ENCODE measurements at places on chromosomes 2 and 18.

DNA sequence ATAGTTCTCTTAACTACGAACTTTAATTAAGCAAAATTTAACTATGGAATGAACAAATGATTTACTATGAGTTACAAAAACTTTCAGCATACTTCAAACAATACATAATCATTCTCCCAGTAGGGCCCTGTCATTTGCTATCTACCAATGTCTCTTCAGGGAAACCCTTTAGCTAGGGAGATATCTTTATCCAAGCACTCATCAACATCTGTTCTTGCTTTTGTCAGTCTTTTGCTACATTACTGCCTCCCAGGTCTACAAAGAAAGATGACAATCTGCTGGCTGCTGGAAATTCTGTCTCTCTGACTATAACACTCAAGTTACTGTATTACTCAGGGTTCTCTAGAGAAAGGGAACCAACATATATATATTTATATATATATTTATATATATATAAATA is 1626.3 kb upstream of the CELF4 start:
- DNase-seq = no peak

DNA sequence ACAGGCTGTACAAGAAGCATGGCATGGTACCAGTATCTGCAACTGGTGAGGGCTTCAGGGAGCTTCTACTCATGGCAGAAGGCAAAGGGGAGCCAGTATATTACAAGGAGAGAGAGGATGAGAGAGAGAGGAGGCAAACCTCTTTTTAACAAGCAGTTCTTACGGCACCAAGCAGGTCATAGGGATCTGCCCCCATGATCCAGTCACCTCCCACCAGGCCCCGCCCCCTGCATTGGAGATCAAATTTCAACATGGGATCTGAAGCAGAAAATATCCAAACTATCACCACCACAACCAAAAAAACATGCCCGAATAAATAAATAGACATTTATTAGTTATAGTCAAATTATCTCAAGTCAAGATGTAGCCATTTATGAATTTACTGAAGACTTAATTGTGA is 14.5 kb upstream of the SLC35F5 start:
- DNase-seq = no peak

DNA sequence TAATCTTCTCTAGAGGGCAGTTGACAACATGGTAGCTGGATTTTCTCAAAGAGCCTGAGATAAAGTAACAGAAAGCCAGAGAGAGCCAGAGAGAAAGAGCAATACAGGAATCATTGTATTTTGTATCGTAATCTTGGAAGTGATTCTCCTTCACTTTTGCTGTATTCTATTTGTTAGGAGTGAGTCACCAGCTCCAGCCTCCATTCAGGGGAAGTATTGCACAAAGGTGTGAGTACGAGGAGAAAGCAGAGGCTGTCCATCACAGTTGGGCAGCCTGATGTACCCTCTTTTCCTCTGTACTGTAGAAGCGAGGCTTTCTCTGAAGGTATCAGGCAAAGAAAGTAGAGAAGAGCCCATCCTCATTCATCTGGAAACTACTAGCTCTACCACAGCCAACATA is 176.8 kb downstream of the KCNS3 start:
- no peak for DNase-seq

DNA sequence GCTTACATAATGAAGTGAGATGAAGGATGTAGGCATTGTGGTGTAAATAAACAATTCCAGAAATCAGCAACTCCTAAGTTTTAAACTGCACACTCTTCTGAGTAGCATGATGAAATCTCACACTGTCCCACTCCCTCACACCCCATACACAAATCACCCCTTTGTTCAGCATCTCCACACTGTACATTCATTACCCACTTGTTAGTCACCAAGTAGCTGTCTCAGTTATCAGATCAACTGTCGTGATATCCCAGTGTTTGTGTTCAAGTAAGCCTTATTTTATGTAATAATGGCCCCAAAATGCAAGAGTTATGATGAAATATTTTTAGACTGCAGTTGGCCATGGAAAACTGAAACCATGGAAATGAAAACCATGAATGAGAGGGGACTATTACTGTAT is 135.7 kb downstream of the GRB14 start:
- DNase-seq = no peak

DNA sequence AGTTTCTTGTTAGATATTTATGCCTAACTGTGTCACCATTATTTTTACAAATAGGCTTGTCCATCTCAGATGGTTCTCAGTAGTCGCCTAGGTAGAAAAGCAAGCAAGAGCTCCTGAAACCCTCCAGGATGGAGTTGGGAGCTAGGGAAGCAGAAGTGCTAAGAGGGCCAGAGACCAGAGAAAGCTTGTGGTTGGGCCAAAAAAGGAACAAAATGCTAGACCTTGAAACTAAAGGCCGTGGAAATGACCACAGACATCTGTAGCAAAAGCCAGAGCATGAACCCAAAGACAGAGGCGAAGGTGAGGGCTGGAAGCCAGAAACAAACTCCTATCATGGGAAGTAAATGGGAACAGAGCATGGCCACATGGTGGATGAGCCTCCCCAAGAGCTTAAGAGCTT is 29.9 kb upstream of the RMDN2 start:
- no peak for DNase-seq

GRCh38 chr18:79624356-79625170 is 55.0 kb upstream of the CTDP1 start:
- DNase-seq = no peak

DNA sequence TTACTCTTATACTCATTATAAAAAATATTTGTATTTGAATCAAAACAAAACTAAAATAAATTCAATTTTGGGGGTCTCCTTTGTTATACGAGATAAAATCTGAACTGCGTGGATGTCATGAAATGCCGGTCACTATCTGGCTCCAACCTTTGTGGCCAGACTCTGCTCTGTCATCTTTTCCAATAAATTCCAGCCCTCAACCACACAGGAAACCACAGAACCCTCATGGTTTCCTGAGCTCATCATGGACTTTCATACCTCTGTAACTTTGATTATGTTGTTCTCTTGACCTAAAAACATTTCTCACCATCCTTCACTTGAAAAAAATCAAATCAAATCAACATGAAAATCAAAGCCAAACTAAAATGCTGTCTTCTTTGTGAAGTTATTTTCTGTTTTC is 724.7 kb downstream of the METTL4 start:
- DNase-seq = no peak

GRCh38 chr2:199524689-199525574 is 67.2 kb upstream of the SATB2 start:
- DNase-seq = no peak

- DNase-seq = peak; percentile 56
Measured at GRCh38 chr2:202178346-202178958, 59.9 kb downstream of the SUMO1 start.

- DNase-seq = no peak
Measured at GRCh38 chr2:769771-770170, 92.6 kb upstream of the TMEM18 start.

GRCh38 chr2:240930096-240930630 is 24.0 kb downstream of the CROCC2 start:
- DNase-seq = no peak

DNA sequence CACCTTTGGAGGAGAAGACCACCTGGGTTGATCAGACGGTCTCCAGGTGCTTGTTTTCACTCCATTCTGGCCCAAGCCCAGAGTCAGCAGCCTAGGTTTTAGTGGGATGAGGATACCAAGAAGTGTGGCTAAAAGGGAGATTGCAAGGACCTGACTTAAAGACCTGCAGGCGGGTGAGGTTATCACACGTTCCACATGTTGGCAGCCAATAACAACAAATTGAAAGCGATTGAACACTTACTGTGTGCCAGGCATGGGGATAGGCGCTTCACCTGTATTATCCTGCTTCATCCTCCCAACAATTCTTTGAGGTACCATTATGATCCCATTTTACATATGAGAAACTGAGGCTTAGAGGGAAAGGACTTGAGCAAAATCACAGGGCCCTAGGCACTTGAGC is 5.0 kb downstream of the ARL4C start:
- DNase-seq = no peak

- no peak for DNase-seq
Measured at GRCh38 chr2:102052365-102052764, 60.6 kb downstream of the IL1R2 start.

GRCh38 chr2:44246436-44246835 is 28.8 kb upstream of the SLC3A1 start:
- DNase-seq = no peak

DNA sequence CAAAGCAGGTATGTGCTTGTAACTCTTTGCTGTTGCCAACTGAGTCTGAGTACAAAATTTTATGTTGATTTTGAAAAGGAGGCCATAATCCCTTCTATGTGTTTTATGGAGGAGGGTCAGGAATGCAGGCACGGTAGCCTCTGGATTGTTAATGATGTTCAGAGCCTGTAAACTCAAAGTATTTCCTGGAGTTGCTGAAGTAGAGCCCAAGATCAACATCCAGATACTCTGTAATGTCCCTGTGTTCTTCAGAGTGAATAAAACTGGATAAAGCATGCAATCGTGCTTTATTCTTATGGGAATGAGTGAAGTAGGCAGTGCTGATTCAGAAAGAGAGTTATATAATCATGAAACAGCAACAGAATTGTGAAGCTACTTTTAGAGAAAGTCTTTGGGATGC is 61.8 kb upstream of the CHRNA1 start:
- DNase-seq = no peak

DNA sequence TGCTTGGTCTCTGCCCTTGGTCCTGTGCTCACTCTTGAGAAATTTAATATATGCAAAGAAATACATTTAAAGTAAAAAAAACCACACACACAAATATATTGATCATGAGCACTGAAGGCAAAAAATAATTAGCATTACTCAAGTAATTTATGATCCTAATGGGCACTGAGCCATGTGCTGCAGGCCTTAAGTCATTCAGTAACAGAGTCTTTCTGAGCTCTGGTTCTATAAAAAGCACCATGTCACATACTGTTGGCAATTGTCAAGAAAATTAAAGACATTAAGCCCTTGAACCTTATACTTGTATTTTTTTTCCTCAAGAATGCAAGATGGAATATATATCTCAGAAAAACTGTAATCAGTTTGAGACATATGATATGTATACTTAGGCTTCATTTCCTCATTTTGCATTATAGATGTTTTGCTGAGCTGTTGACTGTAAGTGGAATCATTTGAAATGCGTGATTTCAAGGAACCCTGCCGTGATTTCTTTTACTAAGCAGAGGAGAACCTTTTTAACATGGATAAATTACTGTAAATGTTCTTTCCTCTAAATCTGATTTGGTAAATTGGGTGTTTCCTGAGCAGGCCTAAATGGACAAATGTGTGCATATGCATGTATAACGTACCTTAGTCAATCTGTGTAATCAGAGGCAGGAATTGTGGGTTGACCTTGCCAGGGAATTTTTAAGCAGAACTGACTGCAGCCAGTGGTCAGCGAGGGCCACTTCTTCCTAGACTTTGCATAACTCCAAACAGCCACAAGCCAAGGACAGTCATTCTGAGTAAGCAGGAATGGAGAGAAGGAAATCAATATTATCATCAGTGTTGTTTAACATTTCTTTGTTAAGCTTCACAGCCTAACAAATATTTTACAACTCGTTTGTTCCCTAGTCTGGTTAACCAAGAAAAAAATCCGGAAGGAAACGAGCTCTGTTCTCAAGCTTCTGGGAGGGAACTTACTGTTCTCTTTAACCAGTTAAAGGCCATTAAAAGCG is 191.5 kb upstream of the ATP5MC3 start:
- DNase-seq = peak; percentile 1

DNA sequence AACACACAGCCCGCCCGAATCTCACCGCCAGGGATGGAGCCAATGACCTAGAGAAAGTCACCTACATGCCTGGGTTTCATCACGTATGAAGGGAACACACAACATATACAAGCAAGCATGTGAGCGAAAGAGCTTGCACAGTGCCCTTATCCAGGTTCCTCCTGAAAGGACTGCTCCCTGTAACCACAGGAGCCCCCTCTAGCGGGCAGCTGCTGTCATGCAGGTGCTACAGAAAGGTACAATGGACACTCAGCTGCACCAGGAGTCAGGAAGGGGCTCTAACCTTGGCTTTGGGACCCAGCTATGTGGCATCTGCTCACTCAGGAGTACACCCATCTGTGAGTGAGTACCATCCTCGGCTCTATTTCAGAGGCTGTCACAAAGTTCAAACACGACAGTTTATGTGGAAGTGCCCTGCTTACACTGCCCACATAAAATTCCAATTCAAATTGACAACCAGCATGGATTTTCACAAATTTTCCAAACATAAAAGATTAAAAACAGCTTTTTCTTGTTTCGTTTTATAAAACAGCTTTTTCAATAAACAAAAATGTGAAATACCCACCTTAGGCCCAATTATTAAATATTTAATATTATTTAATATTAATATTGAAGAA is 3.5 kb downstream of the NDUFA10 start:
- DNase-seq = peak; percentile 60

- DNase-seq = no peak
Measured at GRCh38 chr2:110816404-110817365, 84.3 kb downstream of the ACOXL start.

- DNase-seq = peak; percentile 46
Measured at GRCh38 chr2:1593371-1594122, 150.8 kb downstream of the PXDN start.

DNA sequence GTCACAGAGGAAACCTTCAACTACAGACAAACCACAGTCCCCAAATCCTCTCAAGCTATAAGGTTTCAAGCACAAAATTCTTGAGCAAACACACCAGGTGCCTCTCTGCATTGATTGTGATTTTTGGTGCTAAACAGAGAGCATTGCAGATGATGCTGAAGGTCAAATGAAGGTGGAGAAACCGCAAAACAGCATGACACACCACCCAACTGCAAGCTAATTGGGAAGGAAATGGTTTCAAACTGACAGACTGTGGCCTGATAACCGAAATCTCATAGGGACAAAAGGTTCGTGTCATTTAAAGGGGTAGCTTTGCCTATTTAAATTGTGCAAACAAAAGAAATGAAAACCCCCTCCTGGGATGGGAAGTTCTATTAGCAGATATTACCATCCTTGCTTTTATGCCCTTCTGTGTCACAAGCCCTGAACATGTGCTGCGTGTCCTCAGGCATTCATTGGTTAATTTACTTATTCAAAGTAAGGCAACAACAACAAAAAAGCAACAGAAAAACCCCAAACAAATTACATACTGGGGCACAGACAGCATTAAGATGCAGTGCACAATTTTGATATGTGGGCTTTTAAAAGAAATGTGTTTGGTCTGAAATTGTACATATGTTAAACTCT is 154.9 kb downstream of the AQP4 start:
- peak; percentile 42 for DNase-seq

GRCh38 chr18:37378336-37379010 is 187.1 kb downstream of the CELF4 start:
- DNase-seq = peak; percentile 35

- peak; percentile 27 for DNase-seq
Measured at GRCh38 chr2:22904126-22904684, 480.8 kb upstream of the KLHL29 start.

- DNase-seq = no peak
Measured at GRCh38 chr2:237806334-237806733, 7.8 kb downstream of the RBM44 start.

DNA sequence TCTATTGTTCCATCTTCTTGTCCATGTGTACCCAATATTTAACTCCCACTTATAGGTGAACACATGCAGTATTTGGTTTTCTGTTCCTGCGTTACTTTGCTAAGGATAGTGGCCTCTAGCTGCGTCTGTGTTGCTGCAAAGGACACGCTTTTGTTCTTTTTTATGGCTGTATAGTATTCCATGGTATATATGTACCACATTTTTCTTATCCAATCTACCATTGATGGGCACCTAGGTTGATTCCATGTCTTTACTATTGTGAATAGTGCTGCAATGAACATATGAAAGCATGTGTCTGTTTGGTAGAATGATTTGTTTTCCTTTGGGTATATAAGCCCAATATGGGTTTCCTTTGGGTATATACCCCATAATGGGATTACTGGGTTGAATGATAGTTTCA is 77.3 kb upstream of the MMADHC start:
- no peak for DNase-seq

GRCh38 chr2:184793176-184793575 is 194.8 kb downstream of the ZNF804A start:
- no peak for DNase-seq

Measured in NCI-H1417 (cell line).